Stimulated activated CD8-positive, alpha-beta memory T cell treated with anti-CD3 and anti-CD28 coated beads, Interleukin-7, amount 100 ng/mL, for 24 hours (primary cell): ENCODE measurements at places on chromosomes 4 and X.

- DNase-seq = no peak
Measured at GRCh38 chr4:6375620-6376295, 96.7 kb downstream of the PPP2R2C start.

- DNase-seq = no peak
Measured at GRCh38 chrX:102339312-102340298, 92.6 kb downstream of the NXF2 start.

GRCh38 chr4:14864365-14865030, 137.8 kb upstream of the CPEB2 start:
- no peak for DNase-seq

DNA sequence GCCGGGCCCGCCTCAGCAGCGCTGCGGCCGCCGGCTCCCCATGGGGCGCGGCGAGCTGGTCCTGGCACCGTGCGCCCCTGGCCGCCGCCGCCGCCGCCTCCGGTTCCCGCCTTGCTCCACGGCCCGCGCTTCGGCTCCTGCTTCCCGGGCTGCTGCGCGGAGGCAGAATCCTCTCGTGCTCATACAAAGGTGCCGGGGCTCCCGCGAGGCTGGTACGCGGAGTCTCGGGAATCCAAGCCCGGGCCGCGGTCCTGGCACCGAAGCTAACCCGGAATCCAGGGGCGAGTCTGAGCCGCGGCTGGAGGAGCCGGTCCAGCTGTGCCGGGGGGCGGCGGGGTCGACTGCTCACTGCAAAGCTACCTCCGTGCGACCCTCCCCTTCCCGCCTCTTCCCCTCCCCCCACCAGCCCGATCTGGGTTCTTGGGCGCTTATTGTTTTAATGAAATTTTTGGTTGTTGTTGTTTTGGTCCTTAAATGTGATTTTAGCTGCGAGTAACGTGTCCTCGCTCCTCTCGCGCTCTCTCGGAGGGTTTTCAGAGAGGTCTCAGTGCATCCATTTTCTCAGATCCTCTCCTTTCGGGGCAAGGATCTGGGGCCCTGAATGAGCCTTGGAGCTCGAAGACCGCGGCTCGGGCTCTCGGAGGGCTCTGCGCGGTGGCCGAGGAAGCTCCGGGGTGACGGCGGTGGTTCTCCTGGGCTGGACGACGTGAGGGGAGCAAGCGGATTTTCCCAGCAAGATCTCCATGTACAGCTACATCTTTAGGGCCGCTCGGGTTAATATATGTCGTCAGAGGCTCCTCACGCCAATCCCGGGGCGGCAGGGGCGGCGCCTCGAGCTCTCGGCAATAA, at the start of gene HAND2:
TSS of gene HAND2 (minus strand) at position 753 of the 849 bp plus-strand sequence. CDS start 940 bp downstream, outside the sequence.
- no peak for DNase-seq

DNA sequence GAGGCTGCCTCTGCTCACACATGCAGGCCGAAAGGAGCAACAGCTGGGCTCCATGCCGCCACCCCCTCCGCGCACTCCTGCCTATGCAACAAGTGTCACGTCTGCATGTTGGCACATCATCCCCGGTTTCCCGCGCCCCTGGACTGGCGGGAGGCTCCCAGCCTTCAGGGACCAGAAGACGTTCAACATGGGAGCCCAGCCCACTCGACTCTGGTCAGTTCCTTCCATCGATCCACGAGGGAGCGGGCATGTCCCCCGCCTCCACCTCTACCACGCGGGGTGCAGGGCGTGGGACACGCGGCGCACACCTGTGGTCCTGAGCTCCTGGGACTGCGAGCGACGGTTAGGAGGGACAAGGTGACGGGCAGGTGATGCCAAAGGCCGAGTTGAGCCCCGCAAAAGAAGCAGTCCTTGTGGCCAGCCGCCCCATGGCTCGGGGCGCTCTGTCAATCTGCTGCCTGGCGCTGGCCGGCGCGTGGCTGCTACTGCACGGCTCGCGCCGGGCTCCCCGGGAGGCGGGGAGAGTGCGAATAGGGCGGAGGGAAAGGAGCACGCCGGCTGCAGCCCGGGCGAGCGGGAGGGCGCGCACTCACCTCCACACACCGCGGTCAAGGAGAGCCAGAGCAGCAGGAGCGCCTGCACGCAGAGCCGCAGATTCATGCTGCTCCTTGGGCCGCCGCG, 645 bp downstream of the APLN start:
- no peak for DNase-seq

DNA sequence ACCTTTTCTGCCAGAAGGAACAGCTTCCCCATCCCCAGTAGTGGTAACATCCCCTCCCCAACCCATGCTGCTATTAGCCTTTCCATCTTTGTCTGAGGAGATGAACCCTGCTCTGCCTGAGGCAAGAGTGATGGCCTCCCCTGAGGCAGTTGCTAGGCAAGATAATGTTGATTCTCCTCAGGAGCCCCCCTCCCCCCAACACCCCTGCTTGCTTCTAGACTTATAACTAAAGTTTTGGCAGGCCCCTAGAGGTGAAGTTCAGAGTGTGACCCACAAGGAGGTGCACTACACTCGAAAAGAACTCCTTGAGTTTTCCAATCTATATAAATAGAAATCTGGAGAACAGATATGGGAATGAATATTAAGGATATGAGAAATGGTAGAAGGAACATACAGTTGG, 962.5 kb downstream of the ADGRL3 start:
- no peak for DNase-seq

DNA sequence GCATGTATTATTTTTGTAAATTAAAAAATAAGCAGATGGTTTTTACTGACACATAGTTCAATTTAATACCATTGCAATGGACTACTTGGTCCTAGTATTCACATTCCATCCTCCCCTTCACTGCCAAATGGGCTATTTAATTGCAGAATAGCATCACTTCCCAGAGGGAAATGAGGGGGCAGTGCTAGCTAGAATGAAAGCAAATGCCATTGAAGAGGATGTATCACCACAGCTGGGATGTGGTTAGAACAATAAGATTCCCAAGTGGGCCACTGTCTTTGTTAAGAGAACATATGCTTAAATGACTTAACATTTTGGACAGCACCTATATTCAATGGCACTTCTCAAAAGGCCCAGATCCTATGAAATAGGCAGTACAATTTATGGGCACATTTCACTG, 224.7 kb downstream of the RBMX2 start:
- no peak for DNase-seq

DNA sequence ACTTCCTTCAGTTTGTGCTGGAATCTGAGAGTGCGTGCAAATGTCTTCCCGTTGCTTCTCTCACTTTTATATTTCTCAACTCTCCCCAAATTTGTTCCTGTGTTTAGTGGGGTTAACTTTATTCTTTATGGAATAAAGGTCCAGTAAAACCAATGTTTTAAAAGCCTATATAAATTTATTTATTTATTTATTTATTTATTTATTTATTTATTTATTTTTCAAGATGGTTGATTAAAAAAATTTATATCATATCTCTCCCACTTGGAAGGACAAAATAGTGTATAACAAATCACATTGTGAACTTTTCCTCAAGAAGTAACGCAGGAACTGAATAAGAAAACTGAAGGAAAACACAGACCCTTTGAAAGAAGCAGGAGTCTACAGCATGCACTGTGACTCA, 95.3 kb upstream of the ITM2A start:
- DNase-seq = no peak

- no peak for DNase-seq
Measured at GRCh38 chr4:17469931-17470674, 41.8 kb downstream of the QDPR start.

DNA sequence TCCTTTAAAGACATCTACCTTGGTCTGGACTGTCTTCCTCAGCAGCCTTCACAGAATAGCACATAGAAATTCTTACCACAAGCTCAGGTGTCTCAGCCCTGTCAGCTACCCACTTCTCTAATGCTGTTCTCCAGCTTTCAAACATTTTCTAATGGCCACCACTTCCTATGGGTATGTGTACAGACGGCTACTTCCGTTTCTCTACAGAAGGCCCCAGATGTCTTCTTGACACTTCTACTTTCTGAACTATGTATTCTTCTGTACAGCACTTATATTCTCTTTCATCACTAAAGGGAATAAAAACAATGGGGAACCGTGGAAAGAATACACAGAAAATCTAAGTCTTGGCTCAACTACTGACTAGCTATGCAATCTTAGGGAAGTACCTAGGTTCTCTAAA, 13.3 kb downstream of the OPHN1 start:
- DNase-seq = no peak

- DNase-seq = no peak
Measured at GRCh38 chr4:181685911-181686310, 557.3 kb upstream of the TENM3 start.

DNA sequence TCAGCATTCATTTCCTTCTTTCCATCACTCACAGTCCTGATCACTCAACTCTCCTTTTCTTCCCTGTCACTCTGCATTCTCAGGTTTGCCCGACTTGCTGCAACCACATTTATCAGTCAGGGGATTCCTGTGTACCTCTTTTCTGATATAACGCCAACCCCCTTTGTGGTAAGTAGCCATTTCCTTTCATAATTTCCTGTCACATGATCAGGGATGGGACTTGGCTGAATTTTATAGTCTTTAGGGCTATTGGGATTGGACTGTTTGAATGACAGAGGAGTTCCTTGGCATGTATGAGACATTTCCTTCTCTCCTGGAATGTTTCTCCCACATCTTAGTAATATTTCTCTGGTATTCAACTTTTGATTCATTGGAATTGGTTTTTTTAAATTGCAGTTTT, 11.0 kb downstream of the PGM2 start:
- no peak for DNase-seq

DNA sequence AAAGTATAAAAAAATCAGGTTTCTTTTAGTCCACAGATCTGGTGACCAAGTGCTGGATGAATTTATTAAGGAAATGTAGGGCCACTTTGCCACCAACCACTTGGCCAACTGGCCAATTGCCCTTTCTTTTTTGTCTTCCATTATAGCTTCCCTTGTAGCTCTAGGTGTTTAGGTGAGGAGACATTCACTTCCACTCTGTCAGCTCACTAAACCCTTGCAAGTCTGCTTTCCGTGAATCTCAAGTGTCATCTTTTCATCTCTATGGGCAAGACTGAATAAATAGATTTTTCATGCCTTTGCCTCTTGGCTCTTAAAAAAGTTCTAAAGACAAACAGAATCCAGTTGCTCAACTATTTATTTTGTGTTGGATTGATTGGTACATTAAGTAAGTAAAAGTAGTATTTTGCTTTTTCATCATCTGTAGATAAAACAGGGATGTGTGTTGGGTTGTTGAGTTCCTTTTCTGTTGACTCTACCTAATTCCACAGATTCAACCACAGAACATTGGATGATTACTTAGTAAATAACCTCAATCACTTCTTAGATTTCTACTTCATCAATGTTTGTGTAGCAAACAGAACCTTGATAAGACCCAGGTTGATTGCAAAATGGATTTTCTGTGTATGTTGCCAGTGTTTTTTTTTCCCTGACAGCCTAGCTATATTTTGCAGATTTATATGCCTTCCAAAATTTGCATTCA, 68.1 kb upstream of the GRXCR1 start:
- no peak for DNase-seq

DNA sequence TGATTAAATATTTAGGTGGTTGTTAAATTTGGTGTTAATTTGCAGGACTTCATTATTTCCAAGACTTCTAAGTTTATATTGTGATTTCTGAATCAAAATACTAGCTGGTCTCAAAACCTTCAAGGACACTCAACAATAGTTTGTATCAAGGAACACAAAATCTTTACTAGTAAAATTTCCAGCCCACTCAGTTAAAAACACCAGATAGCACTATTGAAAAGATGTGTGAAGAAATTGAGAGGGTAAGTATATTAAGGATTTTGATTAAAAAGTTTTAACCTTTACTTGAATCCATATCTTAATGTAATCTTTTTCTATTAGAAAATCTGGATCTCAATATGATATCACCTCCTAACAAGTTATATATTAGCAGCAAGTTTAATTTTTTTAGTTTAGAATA, 89.3 kb upstream of the UGT8 start:
- DNase-seq = no peak

DNA sequence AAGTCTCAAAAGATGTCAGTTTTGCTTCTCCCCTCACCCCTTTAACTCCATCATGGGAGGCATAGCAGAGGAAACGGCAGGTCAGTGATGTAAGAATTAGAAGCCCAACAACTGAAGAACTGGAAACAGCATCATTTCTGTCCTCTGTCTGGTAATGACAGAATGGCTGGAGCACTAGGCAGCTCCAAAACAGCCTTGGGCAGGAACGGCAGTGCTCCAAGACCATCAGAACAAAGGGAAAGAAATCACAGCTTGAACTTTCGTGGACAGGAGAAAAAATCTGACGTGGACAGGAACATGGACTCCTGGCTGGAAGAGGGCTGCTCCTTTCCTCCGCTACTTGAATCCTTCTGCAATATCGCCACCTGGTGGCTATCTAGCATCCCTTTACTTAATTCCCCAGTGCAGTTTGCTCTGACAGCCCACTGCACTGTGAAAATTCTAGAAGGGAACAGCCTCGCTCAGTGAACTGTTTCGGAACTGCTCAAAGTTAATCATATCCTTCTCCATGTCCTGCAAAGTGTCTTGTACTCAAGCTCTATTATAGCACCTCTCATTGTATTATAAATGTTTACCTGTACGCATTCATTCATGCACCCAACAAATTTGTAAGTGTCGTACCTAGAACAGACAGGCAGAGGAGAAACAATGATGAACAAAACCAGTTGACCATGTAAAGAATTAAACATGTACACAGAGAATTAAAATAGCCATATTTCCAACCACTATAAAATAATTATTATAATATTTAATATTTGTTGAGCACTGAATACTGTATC, 20.4 kb downstream of the SLC25A53 start:
- DNase-seq = no peak

- DNase-seq = no peak
Measured at GRCh38 chr4:6917461-6918271, 8.0 kb downstream of the TBC1D14 start.

- no peak for DNase-seq
Measured at GRCh38 chr4:84147831-84148230, 351.3 kb downstream of the NKX6-1 start.

DNA sequence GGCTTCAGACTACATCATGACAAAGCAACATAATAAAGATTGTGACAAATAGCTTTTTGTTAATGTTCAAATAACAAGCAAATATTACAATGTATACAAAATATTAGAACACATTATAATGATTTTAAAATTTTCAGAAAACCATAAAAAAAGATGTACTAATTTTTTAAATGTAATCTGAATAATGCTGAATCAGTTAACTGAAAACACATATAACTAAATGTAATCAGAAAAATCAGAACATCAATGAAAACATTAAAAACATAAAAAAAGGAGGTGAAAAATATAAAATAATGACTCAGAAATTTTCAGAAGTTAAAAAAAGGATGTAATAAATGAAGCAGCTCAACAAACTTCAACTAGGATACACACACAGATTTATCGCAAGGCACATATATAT, 53.5 kb downstream of the ZNF721 start:
- DNase-seq = no peak

GRCh38 chr4:5805270-5805669, 87.6 kb downstream of the CRMP1 start:
- no peak for DNase-seq
